SK-N-SH (cell line): ENCODE measurements at places on chromosomes 12 and 14. TPM values are rescaled to one million over a fixed set of nuclear protein-coding genes. Genes with fewer than 3 reads are reported as not detected.

DNA sequence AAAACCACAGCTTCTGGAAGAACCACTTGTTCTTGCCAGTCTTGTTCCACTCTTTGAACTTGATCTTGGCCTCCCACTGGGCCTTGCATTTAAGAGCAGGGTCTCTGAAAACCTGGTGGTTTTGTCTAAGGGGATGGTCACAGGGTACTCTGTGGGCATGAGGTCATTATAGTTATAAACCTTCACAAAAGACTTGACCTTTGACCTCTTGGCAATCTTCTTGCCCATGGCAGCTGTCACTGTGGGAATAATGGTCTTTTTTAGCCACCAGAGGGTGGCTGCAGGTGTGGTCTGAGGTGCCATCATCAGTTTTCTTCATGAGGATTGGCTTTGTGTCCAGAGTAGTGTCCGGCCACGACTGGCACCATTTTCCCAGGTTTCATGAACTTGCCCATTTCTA lies 9.1 kb downstream of the ATP6V0A2 start:
- peaks cover 7% of the 10 kb centered on the region; the same call in 1 of the 2 replicates for H3K4me1 ChIP-seq
- DNase-seq = no peak
- H3K27me3 ChIP-seq = no peaks in the 10 kb centered on the region
- H3K36me3 ChIP-seq = peaks cover 27% of the 10 kb centered on the region

GRCh38 chr12:131527092-131527491 lies 183.8 kb upstream of the SFSWAP start:
- H3K36me3 ChIP-seq = no peaks in the 10 kb centered on the region

The C1QL4 gene
- polyA plus RNA-seq = 9.8 and 14.6 TPM in 2 replicates

DNA sequence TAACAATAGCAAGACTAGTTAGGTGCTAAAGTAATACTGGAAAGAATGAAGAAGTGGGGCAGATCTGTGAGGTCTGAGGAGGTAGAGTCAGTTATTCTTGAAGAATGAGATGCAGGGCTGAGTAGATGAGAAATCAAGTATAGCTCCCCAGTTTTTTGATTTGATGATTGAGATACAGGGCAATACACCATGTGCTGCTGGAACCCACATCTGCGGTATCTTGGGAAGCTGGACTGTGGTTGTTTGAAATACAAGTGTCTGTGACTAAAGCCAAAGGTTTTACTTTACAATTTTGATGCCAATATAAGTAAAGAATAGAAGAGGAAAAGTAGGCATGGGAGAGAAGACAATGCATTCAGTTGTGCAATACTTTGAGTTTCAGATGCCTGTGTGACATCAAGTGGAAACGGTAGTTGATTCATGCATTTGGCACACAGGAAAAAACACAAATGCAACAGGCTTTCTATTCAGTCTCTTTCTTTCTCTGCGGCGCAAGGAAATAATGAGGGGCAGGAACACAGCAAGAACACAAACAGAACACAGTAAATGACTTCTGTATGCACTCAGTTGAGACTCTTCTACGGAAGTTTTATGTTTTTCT lies 190.2 kb upstream of the SLC38A2 start:
- peaks cover 9% of the 10 kb centered on the region for H3K36me3 ChIP-seq
- H3K4me3 ChIP-seq = no peak overlapping the region
- DNase-seq = no peak
- H3K4me1 ChIP-seq = no peaks in the 10 kb centered on the region; the same call in 1 of the 2 replicates
- H3K27ac ChIP-seq = no peak overlapping the region

The ASCL1 gene
- 0.21 and 0.28 TPM in 2 replicates for polyA plus RNA-seq

The KCNH3 gene
- polyA plus RNA-seq = 3.2 and 3.7 TPM in 2 replicates

The METTL3 gene
- 118 and 198 TPM in 2 replicates for polyA plus RNA-seq

The ALX1 gene
- 0.06 TPM in 1 of 2 replicates, not detected in the other for polyA plus RNA-seq

The IL31 gene
- not detected in 2 replicates for polyA plus RNA-seq

DNA sequence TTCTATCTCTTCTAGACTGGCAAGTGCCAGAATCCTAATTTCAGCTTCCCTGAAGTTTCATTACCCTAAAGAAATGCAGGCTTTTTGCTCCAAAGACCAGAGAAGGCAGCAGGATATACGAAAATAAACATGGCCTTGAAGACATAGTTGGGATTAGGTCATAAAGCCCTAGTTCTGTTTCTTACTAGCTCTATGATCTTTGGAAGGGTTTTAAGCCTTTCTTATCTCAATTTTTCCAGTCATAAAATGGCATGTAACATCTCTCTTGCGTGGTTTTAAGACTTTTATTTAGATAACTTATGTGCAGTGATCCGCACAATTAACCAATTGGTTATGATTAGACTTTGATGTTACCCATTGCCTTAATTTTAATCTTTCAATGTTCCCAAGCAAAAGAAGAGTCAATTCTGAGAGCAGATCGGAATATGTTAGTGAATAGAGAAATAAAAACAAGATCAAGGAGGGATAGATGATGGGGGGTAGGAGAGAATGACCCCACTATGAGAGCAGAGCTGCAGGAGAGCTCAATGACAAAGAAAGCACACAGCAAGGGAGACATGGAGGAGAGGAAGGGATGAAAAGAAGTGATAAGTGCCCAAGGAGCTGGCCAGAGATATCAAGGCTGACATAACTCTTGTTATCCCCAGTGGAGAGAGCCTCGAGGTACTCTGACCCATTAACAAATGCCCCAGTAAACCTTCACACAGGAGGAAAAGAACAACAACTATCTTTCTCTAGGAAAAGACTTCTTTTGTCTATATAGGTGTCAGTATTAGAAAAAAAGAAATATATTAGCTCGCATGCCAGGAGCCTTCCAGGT lies 53.0 kb upstream of the ANP32D start:
- no peaks in the 10 kb centered on the region for H3K27me3 ChIP-seq
- H3K36me3 ChIP-seq = no peaks in the 10 kb centered on the region
- DNase-seq = no peak
- H3K4me3 ChIP-seq = no peak overlapping the region
- H3K27ac ChIP-seq = no peak overlapping the region

DNA sequence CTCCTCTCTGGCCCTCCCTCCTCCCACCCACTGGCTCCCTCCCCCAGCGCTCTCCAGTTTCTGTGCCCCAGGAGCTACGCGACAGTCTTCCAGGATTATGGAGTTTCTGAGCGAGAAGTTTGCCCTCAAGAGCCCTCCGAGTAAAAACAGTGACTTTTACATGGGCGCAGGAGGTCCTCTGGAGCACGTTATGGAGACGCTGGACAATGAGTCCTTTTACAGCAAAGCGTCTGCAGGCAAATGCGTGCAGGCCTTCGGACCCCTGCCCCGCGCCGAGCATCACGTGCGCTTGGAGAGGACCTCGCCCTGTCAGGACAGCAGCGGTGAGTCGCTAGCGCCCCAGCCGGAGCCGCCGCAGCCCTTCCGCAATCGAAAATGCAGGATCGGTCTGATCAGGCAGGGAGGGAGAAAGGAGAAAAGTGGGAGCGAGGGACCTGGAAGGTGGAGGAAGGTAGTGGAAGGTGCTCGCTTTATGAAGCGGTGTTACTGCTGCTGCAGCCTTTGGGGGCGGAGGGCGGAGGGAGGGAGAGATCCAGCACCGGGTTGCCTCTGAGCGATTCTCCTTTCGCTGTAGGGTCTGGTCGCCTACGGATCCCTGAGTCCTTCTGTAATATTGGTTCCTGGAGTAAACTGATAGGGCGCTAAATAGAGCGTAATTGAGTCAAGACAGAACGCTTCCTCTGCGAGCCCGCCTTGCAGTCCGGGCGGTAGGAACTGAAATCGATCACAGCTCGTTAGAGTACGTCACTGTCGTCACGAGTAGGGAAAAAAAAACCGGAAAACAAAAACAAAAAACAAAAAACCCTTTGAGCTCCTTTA lies at the start of gene ALX1:
ALX1 (plus strand) TSS at position 56 of the 819 bp plus-strand sequence; CDS start at position 98, 42 bp downstream.
- H3K27me3 ChIP-seq = peaks cover 34% of the 10 kb centered on the region
- DNase-seq = peak; percentile 75
- no peak within 1 kb of the TSS for H3K27ac ChIP-seq
- no peaks in the 10 kb centered on the region for H3K36me3 ChIP-seq

DNA sequence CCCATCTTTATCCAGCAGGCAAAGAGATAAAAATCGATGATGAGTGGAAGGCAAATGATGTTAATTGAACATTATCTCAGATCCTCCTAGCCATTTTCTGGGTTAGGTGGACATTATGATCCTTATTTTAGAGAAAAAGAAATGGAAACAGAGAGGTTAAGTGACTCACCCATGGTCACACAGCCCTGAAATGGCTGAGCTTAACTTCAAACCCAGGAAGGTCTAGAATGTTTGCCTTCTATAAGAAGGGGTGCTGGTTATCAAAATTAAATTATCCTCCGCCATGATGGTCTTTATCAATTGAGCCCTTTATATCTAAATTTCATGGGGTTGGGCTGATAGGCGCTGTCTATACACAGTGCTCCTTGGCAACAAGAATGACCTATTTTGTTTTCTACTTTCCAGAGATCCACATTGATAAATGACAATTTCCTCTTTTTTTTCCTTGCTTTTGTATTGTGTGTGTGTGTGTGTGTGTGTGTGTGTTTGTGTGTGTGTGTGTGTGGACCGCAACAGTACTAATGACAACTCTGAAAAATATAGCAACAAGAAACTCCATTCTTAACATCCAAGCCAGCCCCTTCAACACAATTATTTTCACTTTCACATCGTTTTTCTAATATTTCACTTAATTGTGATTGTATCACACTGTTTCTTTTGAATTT lies 571.9 kb downstream of the VRK1 start:
- H3K4me3 ChIP-seq = no peak overlapping the region
- no peaks in the 10 kb centered on the region for H3K36me3 ChIP-seq
- H3K27me3 ChIP-seq = no peaks in the 10 kb centered on the region
- no peaks in the 10 kb centered on the region for H3K4me1 ChIP-seq
- no peak overlapping the region for H3K27ac ChIP-seq
- DNase-seq = no peak

GRCh38 chr14:26719514-26719913 lies 121.7 kb upstream of the NOVA1 start:
- no peak overlapping the region for H3K27ac ChIP-seq
- H3K27me3 ChIP-seq = no peaks in the 10 kb centered on the region
- H3K4me1 ChIP-seq = no peaks in the 10 kb centered on the region
- no peaks in the 10 kb centered on the region for H3K36me3 ChIP-seq

The PYGL gene
- 60.2 and 66.4 TPM in 2 replicates for polyA plus RNA-seq

The KRT77 gene
- polyA plus RNA-seq = not detected in 2 replicates

DNA sequence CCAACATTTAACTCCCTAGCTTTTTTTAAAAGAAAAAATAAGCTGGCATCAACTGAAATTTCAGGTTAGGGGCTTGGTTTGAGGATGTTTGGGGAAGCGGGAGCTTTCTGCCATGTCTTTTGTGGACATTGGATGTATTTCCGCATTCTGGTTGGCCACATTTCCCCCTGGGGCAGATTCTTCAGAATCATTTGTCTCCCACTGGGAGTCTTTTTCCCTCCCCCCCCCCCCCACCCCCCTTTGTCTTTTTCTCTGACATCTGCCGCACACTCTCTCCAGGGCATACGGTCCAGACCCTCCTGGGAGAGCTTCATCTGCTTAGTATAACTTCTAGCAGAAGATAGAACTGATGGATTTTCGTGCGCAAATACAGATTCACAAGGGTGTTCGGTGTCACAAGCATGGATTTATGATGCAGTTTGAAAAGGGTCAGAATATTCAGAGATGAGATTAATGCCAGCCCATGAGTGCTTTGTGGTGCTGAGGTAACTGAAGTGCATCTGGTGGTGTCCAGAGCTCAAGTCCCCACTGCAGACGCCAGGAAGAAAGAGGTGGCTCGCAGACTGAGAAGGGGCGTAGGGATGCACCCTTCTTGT lies 40.2 kb downstream of the ETV6 start:
- peaks cover 28% of the 10 kb centered on the region for H3K4me1 ChIP-seq
- H3K27me3 ChIP-seq = no peaks in the 10 kb centered on the region
- no peak overlapping the region; the same call in 1 of the 2 replicates for H3K4me3 ChIP-seq
- no peak overlapping the region for H3K27ac ChIP-seq
- no peaks in the 10 kb centered on the region for H3K36me3 ChIP-seq
- peak; percentile 75 for DNase-seq

DNA sequence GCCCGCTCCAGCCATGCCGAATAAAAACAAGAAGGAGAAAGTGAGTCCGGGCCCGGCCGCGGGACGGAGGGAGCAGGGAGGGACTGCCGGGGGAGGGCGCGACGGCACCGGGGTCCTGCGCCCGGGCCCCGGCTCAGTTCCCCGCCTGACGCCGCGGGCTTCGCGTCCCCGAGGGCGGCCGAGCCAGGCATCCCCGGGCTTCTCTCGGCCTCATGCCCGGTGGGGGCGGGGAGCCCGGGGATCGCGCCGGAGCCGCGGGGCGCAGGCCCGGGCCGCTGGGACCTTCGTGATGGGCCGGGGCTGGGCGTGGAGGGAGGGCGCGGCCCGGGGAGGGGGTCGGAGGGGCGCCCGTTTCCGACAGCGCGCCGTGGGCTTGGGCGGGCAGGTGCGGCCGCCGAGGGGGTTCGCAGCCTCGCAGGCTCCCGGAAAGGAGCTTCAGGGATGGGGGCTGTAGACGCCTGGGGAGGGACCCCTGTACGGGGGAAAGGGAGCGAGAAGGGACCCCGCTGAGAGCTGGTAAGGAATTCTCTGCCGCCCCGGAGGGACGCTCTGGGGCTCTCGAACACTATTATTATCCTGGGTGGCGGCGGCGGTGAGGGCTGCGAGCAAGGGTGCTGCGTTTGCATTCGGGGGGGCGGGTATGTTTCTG lies 496 bp downstream of the PPP2R5C start:
- H3K27ac ChIP-seq = peak overlapping the region; percentile 73; the same call in 1 of the 2 replicates
- peak overlapping the region; percentile 81 for H3K4me3 ChIP-seq
- no peaks in the 10 kb centered on the region for H3K27me3 ChIP-seq
- H3K4me1 ChIP-seq = peaks cover 15% of the 10 kb centered on the region
- H3K36me3 ChIP-seq = peaks cover 25% of the 10 kb centered on the region
- peak; percentile 80 for DNase-seq

GRCh38 chr14:53494587-53494986 lies 341.5 kb upstream of the DDHD1 start:
- no peaks in the 10 kb centered on the region for H3K4me1 ChIP-seq
- no peak overlapping the region for H3K27ac ChIP-seq
- DNase-seq = no peak
- H3K36me3 ChIP-seq = no peaks in the 10 kb centered on the region
- no peak overlapping the region for H3K4me3 ChIP-seq

- no peaks in the 10 kb centered on the region; the same call in 1 of the 2 replicates for H3K4me1 ChIP-seq
- H3K27me3 ChIP-seq = no peaks in the 10 kb centered on the region
- H3K4me3 ChIP-seq = no peak overlapping the region
- peaks cover 40% of the 10 kb centered on the region for H3K36me3 ChIP-seq
Measured at GRCh38 chr12:45939759-45940158, 50.6 kb downstream of the SCAF11 start.

GRCh38 chr12:3604748-3605586 lies 114.0 kb downstream of the PRMT8 start:
- DNase-seq = peak; percentile 79
- H3K27me3 ChIP-seq = peaks cover 21% of the 10 kb centered on the region
- peaks cover 45% of the 10 kb centered on the region for H3K4me1 ChIP-seq
- H3K27ac ChIP-seq = no peak overlapping the region
